ENCODE measurements at places on chromosomes 7 and 10.

- DNase-seq: peak; percentile 82
Observed at GRCh38 chr10:131689486-131689885, 211.3 kb upstream of the PPP2R2D start.

GRCh38 chr10:98135222-98135899, 904 bp downstream of the R3HCC1L start:
- DNase-seq: no peak

DNA sequence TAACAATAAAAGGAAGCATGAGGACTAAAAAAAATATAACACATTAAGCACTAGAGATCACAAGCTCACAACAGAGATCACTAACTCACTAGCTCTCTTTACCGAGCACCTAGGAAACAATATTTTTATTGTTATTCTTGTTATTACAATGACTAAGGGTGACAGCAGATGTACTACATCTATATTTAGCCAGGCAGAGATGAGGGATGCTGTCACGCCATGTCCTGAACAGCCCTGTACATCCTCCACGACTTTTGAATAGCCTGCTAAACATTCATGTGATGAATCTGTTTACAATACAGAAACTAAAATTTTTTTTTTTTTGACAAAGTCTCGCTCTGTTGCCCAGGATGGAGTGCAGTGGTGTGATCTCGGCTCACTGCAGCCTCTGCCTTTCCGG, 22.7 kb downstream of the FAM133B start:
- no peak for DNase-seq

GRCh38 chr7:90552521-90552920, 43.6 kb upstream of the CDK14 start:
- DNase-seq: no peak

DNA sequence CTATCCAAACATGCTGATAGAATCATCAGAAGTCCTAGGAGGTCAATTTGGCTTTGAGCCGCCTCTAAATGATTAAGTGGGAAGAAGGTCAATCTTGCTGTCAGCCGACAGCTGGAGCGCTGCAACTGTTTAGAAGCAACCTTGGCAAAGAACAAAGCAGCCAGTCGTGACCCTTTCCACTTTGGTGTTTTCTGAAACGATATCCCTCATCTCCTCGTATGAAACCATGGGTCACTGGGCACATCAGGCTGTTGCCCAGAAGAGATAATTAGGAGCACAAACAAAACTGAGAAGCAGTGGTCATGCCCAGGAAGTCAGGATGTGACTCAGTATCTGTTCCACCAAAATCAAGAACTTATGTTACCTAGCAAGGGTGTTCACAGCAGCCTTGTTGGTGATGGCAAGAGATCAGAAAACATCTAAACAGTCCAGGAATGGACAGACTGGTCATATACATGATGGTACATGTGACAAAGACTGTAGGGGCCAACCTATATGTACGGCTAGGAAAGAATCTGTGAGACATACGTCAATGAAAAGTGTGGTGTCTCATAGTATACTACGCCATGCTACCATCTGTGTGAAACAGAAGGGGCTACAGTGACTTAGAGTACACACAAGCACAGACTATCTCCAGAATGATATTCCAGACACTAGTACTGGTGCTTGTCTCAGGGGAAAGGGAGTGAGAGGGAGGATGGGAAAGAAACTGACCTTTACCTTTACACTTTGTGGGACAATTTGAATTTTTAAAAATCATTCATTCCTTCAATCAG, 22.4 kb downstream of the STN1 start:
- DNase-seq: no peak

DNA sequence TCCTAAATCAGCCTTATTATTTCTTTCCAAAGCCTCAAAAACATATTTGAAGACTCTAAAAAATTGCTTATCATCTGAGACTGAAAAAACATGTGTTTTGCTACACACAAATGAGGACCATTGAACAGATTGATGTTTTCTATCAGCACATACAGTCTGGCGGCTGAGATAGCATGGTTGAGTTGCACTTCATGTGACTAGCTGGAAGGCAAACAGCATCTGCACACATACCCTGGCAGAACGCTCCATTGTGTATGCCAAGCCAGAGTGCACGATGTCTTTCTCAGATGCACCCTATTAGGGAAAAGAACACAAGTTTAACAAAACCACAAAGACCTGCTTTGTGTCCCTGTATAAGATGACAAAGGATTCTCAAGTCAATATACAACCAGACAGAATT, 33.0 kb downstream of the FAM25A start:
- DNase-seq: no peak

GRCh38 chr10:47354165-47354564, 6.0 kb downstream of the RBP3 start:
- DNase-seq: no peak

DNA sequence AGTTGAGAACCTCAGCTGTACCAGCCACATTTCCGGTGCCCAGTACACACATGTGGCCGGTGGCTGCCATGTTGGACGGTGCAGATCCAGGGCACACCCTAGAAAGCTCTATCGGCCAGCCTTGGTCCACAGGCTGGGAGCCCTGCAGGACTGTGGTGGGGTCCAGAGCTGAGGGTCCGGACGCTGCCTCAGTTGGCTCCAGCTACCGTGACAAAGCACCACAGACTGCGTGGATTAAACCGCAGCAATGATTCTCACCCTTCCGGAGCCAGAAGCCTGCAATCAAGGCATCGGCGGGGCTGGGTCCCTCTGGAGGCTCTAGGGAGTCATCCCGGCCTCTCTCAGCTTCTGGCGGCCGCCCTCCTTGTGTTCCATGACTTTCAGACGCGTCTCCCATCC, 50.1 kb downstream of the PDGFA start:
- peak; percentile 64 for DNase-seq

DNA sequence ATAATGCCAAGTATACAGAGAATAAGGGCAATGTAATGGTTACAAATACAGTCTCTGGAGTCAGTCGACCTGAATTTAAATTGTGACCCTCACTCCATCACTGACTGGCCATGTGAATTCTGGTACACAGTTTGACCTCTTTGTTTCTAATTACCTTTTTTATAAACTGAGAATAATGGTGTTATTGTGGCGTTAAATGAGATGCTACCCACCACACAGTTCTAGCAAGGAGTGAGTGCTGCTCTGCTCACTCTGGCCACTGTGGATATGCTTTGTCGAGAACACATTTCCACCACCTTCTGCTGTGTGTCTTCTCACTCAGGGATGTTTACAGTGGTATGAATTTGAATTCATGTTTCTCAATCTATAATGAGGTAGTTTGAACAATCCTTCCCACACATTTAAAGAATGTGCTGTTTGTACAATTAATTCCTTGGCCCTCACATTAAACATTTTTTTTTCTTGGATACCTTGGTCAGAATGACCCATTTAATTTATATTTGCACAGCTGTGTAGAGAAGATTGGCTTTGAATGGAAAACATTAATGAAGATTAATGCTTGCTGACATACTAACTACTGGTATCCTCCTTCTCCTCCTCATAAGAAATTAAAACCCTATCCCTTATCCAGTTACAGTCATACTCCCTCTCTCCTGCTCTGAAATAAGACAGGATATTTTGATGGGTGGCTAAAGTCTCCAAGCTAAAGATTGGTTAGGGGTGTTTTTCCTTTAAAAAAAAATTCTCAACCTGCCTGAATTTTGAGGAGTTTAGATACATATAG, 42.4 kb downstream of the PLCE1 start:
- DNase-seq: no peak

Data from chondrocyte (in vitro differentiated cells).